ENCODE measurements at places on chromosomes 6 and 20. TPM values are rescaled to one million over a fixed set of nuclear protein-coding genes. Genes with fewer than 3 reads are reported as not detected.

Gene PDE7B
- 14.2 TPM for total RNA-seq

Gene OPN5
- not detected for total RNA-seq

DNA sequence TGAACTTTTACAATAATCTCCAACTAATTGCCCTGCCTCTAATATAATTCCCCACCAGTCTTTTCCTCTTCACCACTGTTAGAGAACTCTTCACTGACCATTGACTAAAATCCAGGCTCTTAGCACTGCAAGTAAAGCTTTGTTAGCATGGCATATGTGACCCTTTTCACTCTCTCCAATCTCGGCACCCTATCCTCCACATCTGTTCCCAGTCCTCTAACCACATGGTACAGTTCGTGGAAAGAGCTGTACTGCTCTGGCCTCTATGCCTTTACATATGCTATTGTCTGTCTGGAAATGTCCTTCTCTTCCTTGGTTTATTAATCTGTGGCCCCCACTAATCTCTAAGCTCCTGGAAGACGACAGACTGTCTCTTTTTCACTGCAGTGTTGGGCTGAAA, 63.0 kb upstream of the EIF2S2 start:
- DNase-seq = no peak

DNA sequence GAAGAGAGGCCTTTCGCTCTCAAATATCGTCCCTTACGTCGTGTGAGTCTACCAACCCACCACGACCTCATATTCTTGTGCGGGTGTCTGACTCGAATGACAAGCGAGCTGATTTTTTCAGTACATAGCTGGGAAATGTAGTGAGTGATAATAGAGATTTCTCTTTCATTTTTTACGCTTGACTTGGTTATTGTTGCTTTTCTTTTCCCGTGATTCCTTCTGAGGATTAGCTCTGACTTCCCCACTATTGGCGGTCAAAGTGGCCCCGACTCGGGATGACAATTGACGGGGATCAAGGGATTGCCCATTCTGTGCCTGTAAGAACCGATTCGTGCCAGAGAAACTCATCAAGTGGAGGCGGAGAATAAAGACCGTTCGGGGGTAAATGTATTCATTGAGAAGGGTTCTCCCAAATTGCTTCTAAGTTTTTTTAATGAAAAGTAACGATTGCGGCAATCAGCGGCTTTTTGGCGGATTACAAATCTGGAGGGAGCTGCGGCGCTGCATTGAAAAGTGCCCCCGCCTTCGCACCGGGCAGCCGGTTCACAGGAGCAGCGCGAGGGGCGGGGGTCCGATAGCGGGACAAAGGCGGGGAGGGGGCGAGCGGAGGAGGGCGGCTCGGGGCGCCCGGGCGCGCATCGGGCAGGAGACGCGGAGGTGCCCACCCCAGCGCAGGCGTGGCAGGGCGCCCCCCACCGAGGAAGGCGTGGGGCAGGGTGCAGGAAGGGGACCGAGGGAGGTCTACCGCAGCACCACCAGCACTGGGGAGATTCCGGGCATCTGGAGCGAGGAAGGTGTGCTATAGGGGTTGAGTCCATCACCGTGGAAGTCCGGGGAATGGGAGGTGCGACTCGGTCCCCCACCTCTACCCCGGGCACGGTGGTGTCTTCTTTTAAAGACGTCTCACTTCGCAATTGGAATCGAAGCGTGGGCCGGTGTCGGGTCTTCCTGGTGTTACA, 44.5 kb upstream of the OSTM1 start:
- DNase-seq = no peak

DNA sequence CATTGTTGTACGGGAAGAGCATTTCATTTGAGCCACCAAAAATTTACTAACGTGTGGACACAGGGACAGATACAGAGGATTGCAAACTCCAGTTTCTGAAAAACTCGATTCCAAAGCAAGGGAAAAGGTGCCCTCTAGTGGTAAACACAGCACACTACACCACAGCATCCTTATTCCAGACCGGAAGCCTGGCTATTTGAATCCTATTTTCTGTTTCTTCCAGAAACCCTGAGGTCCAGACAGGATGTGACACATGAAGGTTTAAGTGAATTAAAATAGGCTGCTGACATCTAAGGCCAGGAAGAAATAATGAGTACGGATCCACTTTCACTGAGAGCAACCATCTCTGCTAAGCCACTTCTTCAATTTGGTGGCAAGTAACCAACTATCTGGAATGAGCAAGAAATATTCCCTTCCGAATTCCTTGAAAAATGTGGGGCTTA, 31.8 kb upstream of the GMPR start:
- DNase-seq = no peak

GRCh38 chr6:20211941-20212391, 303 bp downstream of the MBOAT1 start:
- DNase-seq = no peak
